Effector memory CD4-positive, alpha-beta T cell (primary cell): ENCODE measurements at places on chromosomes 11 and 22.

DNA sequence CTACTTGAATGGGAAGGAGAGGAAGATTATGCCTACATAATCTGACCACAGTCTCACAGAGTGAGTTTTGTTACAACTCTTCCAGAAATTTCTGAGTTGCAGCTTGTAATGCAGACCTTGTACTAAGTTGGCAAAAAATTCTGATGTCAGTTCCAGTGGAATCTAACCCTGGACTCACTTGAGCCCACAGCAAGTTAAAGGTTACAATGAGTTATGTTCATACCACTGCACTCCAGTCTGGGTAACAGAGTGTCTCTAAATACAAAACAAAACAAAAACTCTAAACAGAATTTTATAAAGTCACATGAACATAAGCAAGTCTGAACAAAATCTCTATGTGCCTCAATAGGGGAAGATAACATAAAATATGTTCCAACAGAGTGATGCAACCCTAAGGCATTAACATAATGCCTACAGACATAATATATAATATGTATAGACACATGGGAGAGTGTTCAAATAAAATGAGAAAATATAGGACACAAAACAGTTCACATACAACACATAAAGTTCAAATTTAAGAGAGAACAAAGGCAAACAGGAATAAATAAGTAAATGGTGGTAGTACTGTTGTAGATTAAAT, 1.1 kb downstream of the GLYAT start:
- no peak for DNase-seq

- DNase-seq, result no peak
These were observed 2.7 kb downstream of the CSRP3 start for GRCh38 chr11:19199048-19199447.

DNA sequence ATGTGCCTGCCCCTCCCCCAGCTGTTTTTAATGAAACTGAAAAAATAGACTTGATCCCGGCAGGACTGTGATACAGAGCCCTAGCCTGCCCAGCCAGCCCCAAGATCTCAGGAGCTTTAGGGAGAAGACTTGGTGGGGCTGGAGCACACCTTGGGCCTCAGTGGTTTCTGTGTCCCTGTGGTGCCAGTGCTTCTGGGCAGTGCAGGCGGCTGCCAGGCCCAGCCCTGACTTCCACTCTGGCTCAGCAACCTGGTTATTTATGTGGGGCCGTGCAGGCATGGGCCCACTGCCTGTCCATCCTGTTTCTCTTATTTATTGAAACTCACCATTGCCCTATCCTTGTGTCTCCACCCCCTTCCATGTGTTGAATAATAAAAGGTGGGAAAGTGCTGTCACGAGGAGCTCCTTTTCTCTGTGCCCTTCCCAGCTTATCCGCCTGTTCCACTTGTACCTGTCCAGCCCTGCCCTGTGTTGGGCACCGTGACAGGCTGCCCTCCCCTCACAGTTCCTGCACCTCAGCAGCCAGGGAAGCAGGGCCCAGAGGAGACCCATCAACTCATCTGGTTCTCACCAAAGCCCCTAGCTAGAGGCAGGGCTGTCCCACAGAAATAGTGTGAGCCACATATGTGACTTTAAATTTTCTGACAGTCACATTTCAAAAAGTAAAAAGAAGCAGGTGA, 20.2 kb downstream of the RELT start:
- DNase-seq, result no peak

- no peak for DNase-seq
These were observed 24.7 kb downstream of the PATZ1 start for GRCh38 chr22:31321421-31321820.

DNA sequence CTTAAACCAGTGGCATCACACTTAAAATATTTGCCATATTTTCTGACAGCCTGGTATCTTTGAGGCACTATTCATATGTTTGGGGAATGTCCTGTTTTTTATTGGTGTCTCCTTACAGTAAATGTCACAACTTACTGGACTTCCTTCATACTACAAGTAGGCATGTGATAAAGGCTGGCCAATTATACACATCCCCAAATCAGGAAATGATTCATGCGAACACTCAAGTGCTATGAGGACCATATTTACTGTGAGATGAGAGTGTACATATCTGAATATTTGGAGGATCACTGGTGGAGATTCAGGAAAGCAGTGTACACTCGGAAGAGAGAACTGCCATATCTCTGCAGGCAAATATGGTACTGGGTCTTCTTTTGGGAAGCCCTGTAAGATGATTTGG, 913.8 kb upstream of the CHORDC1 start:
- no peak for DNase-seq

DNA sequence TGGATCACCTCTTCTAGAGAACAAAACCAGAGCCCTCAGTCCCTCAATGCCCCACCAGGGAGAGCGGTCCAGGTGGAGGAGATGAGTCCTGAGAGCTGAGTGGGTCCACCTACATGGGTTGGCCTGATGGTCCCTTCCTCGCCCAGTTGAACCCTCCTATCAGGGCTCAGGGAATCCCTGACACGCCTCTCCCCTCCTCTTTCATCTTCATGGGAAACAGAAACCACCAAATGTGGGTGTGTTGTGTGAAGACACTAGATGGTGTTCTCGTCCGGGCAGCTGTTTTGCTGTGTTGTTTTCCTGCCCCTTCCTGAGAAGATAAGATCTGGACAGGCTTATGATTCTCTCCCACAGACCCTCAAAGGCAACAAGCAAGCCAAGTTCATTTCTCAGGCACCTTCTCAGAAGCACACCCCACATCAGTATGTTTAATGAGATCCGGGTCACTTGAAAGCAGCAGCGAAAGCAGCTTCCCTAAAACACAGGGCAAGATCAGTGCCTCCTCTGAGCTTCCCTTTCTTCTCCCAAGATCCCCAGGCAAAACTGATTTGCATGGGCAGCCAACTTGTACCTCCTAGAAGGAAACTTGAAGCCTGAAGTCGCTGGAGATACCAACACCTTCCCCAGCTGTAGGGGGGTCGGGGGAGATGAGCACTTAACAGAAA, 35.3 kb upstream of the POU2AF1 start:
- DNase-seq, result no peak

- DNase-seq, result no peak
These were observed 22.5 kb upstream of the ALG8 start for GRCh38 chr11:78161962-78162371.

DNA sequence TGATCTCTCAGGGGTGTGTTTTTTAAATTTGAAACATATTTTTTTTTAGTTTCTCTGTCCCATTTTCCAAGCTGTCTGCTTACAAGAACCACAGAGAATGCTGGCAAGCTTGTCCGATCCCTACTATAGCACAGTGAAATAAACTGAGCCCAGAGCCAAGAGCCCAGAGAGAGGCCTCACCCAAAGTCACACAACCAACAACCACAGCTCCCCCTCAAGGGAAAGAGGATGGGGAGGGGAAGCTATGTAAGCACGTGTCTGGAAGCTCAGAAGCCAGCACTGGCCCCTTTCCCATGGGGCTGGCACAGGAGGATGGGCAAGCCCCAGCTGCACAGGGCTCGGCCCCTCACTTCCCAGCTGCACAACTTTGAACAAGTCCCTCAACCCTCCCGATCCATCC, 3.2 kb upstream of the SART1 start:
- no peak for DNase-seq

- no peak for DNase-seq
These were observed 29.9 kb upstream of the AQP11 start for GRCh38 chr11:77559686-77560401.

- DNase-seq, result no peak
These were observed 15.4 kb downstream of the FAM181B start for GRCh38 chr11:82718307-82718706.

DNA sequence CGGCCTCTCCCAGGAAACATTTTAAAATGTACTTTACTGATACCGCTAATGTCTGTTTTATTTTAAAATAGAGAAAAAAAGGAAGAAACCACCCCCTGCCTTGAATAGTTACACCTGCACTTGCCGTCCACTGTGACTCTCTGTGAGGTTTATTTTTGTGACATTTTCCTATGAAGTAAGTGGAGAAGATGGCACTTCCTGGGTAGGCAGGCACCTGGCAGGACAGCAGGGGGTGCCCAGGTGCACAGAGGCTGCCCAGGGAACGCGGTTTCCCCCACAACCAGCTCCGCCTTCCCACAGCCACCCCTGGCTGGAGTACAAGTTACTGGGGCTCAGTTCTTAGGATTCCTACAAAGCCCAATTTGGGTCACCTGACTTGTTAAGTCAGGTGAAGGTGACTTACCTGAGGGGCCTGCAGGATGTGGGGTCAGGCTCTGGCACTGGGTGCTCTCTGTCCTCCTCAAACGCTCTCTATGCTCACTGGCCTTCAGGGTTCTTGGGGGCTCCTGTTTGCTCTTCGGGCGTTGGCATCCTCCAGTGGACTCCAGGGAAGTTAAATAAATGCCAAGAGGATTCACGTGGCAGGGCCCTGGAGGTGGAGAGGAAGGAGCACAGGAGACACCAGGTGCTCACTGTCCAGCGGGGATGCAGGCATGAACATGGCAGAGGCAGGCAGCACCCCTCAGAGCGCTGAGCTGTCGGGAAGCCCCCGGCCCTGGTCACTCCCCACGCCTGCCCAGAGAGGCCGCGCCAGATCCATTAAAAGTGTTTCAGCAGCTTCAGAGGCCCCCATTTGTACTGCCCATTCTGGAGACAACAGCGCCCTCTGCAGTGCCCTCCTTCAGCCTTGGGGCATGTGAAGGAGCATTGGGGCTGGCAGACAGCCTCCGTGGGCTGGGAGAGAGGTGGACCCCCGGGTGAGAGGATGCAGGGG, 1021.2 kb downstream of the TBC1D22A start:
- no peak for DNase-seq

DNA sequence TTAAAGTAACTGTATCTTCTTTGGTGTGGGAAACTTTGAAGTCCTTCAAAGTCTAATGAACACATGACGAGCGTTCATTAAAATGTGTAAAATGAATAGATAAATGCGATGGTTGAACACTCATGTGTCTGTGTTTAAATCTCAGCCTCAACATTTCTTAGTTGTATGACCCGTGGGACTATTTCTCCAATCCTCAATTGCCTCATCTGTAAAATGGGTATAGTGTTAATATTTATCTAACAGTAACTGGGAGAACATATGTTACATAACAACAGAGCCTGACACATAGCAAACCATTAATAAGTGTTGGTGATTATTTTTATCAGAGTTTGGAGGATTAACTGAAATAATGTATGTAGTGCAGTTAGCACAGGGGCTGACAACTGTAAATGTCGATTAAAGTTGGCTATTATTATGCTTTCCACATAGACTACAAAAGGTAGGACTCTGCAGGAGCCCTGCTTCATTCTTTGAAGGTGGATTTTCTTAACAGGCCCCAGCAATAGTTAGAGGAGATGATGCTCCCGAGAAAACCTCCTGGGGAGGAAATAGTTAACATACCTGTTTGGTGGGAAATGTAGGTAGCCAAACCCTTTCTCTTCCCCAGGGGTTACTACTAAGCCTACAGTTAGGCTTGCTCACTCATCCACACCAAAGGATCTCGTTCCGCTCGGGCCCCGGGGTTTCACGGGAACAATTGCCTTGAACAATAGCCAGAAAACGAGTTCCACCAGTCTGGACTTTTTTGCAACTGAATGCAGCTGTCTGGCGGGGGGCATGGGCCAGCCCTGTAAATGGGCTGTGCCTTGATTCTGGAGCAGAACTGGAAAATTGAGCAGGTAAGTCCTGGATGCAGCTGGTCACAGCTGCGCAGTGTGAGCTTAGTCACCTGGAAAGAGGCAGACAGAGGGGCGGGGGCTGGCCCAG, 133.4 kb downstream of the DBX1 start:
- DNase-seq, result no peak

DNA sequence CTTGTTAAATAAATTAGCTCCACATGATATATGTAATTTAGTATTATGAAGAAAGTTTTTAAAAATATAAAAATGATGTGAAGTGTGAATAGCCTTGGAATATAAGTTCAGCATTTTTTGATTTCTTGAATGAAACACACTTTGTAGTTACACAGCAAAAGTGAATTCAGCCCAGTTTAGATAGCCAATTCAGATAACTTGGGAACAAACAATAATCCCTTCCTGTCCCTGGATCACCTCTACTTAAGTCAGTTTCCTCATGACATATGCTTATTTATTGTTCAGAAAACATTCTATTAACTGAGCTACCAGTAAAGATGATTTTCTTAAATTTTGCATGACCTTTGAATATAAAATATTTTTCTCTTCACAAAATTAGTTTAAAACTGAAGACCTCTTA, 107.4 kb downstream of the PGR start:
- no peak for DNase-seq

GRCh38 chr11:74755395-74755995, 6.8 kb downstream of the RNF169 start:
- no peak for DNase-seq

DNA sequence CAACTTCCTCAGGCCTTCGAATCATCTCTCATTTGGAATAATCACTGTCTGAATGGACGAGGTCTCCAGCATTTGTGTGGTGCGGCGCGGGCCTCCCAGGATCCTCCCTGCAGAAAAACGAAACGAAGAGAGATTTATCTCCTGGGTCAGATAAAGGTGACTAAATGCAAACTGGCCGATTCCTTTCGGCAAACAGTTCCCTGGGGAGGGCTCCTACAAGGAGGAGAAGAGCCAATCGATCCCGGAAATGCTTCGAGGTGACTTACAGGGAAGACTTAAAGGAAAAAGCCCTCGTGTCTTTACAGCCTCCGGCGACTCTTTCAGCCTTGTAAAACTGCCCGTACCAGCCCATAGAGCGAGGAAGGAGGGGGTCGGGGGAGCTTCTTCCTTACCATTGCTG, 126.5 kb downstream of the MIAT start:
- DNase-seq, result no peak

DNA sequence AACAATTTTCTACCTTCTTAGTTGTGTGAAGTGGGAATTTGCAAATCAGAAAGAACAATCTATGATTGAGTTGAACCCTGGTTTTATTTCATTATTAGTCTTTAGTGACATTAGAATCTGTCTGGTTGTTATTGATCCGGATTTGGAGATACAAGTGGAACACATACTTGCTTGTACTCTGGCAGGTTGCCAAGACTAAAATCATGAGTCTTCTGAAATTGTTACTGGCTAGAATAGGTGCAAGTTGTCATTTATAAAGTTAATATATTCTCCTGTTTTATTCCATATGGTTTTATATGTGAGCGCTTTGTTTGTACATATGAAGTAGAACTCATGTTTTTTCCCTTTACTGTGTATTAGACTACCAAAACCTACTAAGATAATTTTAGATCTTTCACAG, 23.0 kb downstream of the CCDC15 start:
- no peak for DNase-seq

GRCh38 chr11:78147807-78148206, 8.4 kb upstream of the ALG8 start:
- no peak for DNase-seq

DNA sequence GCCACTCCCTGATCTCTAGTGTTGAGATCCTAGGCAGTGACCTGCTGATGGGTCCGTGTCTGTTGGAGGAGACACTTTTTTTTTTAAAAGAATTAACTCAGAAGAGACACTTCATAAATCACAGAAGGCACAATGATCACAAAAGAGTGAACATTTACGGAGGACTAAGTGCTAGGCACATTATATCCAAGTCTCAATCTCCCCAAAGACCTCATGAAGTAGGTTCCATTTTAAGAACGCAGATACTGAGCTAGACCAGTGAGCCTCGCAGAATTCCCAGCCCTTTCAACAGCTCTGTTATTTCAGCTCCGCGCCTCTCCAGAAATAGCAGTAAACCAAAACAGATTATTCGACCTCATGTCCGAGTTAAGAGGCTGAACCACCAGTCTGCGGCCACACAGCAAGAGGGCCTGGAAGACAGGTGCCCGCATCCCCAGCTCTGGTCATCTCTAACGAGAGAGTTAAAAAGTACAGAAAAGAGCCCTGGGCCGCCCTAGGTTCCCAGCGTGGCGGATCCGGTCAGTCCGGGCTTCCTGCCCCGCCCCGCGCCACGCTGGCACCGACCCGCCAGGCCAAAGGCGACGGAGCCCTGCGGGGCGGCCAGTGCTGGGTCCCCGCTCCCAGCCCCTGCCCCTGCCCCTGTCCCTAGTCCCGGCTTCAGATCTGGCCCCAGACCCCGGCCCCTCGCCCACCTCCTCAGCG, 612 bp downstream of the XBP1 start:
- no peak for DNase-seq
